ENCODE measurements at places on chromosomes 6 and 20.

DNA sequence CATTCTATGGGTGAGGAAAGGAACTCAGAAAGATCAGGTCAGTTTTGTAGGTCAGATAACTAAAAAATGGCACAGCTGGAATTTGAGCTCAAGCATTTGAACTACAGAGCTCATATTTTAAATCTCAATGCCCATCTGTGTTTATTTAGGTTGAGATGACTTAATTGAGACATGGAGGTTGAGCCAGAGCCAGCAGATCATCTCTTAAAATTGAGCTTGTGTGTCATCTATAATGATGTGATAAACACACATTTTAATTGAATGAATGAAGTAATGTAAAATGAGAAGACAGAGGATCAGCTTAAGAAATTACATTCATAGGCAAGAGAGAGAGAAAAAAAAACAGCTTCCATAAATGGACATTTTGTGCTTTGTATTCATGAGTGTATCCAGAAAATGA is 3.7 kb downstream of the MANEA start:
- DNase-seq, result no peak

DNA sequence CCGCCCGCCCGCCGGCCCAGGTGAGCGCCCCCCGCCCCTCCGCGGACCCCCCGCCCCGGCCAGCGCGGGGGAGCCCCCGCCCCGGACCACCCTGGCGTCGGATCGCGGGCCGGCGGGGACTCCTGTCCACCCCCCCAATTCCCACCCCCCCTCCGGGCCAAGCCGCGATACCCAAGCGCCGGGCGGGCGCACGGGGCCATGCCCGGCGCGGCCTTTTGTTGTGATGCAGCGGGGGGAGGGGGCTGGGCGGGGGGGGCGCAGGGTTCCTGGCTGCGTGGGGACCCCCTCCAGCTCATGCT is 245 bp downstream of the SRC start:
- DNase-seq, result no peak

DNA sequence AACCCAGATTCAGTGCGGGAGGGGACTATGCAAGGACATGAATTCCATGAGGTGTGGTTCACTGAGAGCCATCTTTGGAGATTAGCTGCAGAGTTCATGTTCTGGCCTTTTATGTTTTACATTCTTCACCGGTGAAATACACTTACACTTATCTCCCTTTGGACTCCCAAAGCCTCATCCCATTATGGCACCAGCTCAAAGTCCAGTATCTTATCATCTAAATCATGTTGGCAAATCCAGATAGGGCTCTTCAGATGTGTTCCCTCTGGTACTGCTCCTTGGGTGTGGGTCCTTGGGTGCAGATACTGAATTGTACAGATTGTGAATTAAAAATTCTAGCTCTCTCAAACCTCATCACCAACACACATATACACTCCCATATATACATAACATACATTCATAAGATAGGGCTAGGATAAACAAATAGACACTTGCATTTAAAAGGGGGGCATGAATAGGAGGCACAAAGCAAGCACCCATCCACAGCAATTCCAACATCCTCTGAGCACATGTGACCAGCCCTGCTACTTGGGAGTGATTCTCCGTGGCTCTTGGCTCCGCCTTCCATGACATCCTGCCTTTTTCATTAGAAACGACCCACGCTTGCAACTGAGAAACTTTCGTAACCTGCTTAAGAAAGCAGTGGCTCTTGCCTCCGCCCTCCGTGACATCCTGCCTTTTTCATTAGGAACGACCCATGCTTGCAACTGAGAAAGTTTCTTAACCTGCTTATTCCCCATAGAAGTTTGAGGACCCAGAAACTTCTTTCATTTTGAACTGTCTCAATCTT is 53.6 kb upstream of the LRRC1 start:
- no peak for DNase-seq

GRCh38 chr6:168089186-168090063 is 10.4 kb upstream of the FRMD1 start:
- DNase-seq, result no peak

- DNase-seq, result no peak
These were observed 14.5 kb downstream of the FOXC1 start for GRCh38 chr6:1624058-1624850.

DNA sequence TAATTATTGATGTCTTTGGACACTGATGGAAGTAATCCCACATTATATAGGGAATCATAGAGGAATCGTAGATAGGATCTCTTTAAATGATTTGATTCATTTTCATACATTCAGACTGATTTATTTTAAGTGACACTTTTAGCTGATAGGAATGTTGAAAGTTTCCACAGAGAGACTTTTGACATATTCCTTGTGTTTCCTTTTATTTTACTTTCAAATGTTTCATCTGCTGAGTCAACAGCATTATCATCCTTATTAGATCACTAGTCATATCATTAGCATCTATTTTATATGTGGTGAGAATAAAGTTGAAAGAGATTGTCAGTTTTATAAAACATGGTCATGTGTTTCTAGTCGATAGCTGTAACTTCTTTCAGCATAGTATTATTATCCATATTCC is 13.4 kb downstream of the DCBLD1 start:
- no peak for DNase-seq

DNA sequence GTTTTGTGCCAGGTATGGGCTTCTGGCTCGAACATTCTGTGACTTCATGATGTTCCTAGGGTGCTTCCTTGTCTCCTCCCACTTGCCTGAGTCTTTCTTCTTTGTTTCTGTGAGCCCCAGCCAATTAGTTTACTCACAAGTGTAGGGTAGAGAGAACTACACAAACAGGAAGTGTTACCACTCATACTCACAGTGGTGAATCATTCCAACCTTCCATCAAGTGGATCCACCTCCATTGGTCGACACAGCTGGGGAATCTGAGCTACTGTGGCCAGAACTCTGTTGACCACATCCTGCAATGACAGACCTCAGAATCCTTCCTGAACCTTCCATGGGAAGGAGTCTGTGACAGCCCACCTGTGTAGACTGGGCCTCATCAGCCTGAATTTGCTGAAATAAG is 76.8 kb downstream of the UNC5CL start:
- DNase-seq, result peak; percentile 93

DNA sequence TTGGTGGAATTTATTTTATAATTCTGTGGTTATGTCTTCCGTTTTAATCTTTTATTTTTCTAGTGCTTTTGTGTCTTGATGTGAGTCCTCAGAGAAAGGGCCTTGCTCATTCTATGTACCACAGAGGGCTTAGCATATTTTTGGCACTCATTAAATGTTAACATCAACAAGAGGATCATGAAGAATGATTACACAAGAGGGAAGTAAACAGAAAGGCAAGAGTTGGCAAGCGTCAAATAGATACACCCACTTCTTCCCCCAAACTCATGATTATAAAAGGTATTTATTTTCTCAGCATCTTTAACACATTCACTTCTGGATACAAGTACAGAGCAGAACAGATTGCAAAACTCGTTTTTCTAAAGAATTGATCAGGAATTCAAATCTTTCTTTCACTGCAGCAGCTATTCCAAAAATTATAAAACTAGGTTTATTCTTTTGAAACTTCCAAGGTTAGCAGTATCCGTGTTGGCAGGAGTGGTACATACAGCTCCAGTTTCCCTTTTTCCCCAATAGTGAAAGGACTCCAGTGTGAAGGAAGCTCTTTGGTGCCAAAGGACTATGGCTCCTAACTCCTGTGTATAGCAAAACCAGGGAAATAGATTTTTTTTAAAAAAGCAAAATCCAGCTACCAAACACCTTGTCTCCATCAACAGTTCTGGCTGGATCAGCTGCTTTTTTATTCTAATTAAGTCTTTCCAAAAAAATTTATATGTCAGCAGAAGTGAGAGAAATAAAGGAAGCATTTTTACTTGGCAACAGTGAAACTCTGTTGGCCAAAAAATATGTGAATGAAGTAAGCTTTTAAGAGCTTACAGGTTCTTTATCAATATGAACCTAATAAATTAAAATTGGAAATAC is 221.9 kb downstream of the ADGRG6 start:
- no peak for DNase-seq

DNA sequence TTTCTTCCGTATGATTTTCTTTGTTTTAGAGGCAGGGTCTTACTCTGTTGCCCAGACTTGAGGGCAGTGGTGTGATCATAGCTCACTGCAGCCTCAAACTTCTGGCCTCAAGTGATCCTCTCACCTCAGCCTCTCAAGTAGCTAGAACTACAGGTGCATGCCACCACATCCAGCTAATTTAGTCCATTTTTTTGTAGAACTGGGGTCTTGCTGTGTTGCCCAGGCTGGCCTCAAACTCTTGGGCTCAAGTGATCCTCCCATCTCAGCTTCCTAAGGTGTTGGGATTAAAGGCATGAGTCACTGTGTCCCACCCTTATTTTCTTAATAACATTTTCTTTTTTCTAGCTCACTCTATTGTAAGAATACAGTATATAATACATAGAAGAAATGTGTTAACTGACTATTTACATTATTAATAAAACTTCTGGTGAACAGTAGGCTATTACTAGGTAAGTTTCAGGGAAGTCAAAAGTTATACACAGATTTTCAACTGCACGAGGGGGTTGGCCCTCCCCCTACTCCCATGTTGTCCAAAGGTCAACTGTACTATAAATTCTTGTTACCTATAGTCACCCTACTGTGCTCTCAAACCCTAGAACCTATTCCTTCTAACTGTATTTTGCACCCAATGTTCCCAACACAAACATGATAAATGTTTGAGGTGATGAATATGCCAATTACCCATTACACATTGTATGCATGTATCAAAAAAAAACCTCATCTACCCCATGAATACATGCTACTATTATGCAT is 56.3 kb downstream of the PXDC1 start:
- DNase-seq, result no peak

DNA sequence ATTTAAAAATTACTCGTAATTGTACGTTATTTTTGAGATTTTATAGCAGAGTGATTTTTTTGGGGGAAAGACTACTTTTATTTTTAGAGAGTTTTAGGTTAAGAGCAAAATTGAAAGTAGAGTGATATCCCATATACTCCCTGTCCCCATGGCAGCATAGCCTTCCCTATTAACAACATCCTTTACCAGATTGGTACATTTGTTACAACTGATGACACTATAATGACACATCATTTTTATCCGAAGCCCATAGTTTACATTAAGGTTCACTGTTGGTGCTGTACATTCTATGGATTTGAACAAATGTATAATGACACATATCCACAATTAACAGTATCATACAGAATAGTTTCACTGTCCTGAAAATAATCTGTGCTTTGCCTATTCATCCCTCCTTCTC is 1126.4 kb upstream of the CITED2 start:
- DNase-seq, result no peak

DNA sequence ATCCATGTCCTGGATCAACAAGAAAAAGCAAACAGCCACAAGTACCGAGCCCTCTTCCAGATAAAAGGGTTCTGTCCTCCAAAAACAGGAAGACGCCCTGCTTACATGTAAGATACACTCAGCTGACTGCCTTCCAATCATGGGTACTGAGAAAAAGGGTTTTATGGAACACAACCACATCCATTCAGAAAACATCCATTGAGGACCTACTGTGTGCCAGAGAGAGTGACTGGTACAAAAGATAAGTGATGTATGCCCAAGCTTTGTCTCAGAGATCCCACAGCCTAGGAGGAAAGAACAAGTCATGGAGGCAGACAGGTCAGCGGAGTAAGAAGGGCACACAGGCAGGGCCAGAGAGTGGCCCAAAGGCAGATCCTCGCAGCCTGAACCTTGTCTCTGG is 94.8 kb upstream of the SSTR4 start:
- no peak for DNase-seq

- no peak for DNase-seq
These were observed 192.2 kb downstream of the SASH1 start for GRCh38 chr6:148534871-148535270.

DNA sequence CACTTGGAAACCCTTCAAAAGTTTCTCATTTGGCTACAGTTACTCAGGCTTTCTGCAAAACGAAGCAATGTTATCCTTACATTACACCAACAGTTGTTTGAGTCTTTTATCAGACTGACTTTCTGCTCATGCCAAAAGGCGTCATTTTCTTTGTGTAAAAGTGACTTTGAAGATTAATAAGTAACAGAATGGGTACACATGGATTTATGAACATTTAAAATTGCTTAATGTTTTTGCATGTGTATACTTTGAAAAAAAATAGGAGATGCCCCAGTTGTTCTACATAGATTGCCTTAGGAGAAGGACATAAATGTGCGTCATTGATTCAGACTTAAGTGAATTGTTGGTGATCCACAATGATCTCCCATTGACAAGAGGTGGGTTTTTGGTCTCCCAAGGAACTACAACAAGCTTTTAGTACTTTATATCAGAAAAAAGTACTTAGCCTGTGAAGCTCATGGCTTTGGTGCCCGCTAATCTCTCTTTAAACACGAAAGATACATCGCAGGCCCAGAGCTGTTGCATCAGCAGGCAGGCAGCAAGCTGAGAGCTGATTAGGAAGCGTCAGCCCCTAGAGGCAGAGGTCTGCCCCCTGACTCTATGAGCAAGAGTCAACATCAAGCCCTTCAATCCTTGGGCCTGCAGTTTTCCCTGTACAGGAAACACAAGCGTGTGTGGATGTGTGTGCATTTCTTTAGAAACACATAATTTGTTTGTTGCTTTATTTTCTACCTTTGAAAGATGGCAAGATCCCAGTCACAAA is 45.9 kb downstream of the SLC22A3 start:
- DNase-seq, result no peak

DNA sequence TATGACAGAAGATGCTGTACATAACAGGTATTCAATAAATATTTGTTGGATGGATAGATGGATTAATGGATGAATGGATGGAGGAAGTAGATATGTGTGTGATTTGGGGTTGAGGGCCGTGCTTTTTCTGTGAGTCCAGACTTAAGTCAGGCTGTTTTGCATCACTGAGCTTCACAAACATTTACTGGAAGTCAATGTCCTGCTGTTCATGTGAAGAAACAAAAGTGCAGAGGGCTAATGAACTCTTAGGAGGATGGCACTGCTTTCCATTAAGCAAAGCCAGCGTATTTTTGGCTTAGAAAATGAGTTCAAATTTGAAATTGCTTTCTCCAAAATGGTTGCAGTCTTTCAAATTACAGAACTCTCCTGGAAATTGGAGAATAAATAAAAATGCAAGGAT is 260.6 kb upstream of the SASH1 start:
- DNase-seq, result no peak

GRCh38 chr6:14501240-14501639 is 383.7 kb downstream of the CD83 start:
- DNase-seq, result no peak

DNA sequence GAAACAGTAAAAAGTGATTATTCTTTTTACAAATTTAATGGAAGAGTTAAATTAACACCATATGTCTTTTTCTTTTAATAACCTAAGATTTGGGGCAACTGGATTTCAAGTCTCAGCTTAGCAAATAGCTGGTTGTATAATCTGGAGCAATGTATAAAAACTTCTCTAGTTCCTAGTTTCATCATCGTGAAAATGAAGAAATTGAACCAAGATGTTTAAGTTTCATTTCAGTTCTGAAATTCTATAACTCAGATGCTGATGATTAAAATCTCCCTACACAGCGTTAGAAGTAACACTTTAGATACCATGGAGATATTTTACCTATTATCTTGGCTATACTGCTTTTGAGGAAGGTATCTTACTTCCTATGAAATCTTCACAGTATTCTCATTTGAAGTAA is 252.0 kb downstream of the KIF16B start:
- no peak for DNase-seq

- no peak for DNase-seq
These were observed at the start of gene ARMC12 for GRCh38 chr6:35736982-35737412. ARMC12 (plus strand) TSS chr6:35737032; CDS start chr6:35737109, 77 bp downstream.

All from HS-5 (cell line).